Cardiac septum (tissue), 1 donor: ENCODE measurements at places on chromosomes 13 and 19. TPM values are rescaled to one million over a fixed set of nuclear protein-coding genes. Genes with fewer than 3 reads are reported as not detected.

DNA sequence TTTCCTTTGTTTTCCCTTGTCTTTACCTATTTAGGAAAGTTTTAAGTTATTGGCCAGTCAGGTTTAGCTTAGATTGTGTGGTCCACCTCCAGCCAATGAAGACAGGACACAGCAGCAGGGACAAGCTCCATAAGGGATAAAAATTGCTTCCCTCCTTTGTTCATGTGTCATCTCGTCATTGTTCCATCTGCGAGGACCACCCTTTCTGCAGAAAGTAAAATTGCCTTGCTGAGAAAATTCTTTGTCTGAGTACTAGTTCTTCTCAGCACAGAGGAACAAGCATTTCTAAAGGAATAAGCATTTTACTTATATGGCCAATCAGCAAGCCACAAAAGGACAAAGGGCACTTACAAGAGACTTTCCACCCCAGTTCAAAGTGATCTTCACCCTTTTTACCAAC is 11.4 kb downstream of the ZNF560 start:
- DNase-seq, result no peak

- no peak for DNase-seq
Observed at GRCh38 chr13:98172590-98173422, 4.3 kb downstream of the RNF113B start.

DNA sequence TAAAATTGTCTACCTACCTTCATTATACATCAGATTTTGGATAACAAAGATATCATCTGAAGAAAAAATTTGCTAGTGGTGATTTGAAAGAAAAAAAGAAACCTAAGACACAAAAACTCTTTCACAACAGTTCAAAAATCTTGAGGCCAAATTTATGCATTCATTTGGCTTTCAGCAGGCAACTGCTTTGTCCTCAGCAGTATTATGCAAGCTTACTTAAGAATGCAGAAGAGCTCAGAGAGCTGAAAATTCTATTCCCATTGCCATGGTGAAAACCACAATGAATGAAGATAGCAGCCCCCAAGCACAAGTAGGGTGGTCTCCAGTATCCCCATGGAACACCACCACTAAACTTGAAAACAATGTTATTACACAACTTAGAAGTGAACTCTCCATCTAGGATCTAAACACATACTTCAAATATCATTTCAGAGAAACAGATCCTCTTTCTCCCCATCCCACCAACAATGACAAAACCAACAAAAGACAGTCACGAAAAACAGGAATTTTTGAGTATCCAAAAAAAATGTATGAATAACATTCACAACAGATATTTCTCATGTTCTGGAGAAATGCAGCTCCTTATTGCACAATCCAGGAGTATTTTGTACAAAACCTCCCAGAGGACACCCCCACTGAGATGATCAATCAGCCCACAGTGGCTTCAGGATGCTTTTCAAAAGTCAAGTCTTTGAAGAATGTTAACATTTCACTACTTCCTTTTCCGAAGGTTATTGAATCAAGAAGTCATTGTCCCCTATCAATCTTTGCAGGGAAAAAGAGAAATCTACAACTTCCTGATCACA is 192.7 kb downstream of the LHFPL6 start:
- no peak for DNase-seq

GRCh38 chr13:48266701-48267639 is 34.0 kb downstream of the ITM2B start:
- no peak for DNase-seq

GRCh38 chr13:24075137-24075975 is 85.2 kb upstream of the SPATA13 start:
- DNase-seq, result no peak

DNA sequence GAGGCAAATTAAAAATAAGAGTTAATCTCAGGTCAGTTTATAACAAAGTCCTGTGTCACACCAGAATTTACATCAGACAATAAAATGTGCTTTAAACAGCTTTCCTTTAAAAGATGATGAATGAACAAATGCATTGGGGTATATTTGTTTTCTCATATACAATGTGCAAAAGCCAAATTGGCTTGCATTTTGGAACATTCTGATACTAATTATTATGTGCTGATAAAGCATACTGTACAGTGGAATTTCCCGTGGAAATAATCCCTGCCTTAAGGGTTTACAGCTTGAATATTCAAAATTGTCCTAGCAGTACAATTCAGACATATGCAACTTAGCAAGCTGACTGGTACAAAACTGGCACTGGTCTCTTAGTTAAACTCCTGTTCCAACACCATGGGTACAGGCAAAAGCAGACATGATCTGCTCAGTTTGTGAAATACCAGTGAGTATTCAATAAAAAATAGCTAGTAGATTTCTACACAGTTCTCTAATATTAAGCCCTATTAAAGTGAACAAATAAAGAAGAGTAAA is 373.4 kb downstream of the SLITRK1 start:
- DNase-seq, result no peak

DNA sequence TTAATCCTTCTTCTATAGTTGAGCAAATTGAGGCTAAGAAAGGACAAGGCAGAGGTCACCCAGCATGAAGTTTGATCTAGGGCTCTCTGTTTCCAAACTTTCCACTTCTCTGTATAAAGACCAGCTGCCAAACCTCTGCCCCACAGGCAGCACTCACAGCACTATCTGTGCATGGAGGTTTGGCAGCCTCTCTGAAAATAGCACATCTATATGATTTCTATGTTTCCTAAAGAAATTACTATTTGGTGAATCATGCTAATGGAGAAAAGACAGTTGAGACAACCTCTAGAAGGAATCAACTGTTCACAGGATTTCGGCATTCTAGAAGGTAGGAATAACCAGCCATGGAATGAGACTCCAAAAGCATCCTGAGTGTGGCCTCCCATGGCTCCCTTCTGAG is 554.5 kb downstream of the IRS2 start:
- DNase-seq, result no peak

DNA sequence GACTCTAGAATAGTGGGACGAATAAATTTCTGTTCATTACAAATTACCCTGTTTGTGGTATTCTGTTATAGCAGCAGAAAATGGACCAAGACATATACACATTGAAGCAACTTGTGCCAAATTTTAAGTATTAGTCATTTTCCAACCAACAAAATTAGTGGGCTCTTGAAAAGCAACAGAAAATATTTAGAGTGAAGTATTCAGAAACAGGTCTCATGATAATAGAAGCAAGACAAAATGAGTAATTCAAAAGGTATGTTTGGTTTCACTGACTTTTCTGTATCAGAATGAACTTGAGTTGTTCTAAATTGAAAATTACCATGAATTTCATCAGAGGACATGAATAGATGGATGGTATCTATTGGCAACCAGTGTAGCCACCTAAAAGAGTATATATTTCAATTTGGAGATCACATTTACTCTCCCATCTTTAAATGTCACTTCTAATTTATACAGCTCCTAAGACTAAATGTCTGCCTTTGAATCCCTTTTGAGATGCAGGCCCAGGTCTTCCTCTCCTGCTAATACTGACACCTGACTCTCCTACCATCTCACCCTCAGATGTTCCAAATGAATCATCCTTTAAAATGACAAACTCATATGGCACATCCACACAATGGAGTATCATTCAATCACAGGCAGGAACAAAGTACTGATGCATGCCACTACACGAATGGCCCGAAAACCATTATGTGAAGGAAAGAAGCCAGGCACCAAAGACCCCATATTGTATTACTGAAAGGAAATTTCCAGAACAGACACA is 40.7 kb upstream of the DOCK9 start:
- no peak for DNase-seq

GRCh38 chr13:82772816-82773215 is 1109.5 kb downstream of the SLITRK1 start:
- no peak for DNase-seq

- no peak for DNase-seq
Observed at GRCh38 chr13:45592758-45593157, 22.8 kb downstream of the ERICH6B start.

- peak; percentile 38 for DNase-seq
Observed at GRCh38 chr19:16075430-16076153, 703 bp upstream of the TPM4 start.

DNA sequence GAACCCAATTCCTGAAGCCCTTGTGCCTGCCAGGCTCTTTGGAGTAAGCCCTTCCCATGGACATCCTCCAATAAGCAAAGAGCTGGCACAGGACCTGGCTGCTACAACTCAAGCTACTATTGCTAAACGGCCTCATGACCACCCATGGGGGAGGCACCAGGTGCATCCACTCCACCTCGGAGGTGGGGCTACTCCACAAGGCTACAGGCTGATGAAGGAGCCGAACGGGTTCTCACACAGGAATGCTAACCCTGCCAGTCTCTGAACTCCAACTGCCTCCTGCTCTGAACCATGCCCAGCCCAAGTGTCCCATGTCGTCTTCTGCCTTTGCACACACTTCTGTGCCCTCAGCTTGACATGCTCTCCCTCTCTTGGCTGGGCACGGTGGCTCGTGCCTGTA is 10.0 kb downstream of the SYMPK start:
- DNase-seq, result no peak

DNA sequence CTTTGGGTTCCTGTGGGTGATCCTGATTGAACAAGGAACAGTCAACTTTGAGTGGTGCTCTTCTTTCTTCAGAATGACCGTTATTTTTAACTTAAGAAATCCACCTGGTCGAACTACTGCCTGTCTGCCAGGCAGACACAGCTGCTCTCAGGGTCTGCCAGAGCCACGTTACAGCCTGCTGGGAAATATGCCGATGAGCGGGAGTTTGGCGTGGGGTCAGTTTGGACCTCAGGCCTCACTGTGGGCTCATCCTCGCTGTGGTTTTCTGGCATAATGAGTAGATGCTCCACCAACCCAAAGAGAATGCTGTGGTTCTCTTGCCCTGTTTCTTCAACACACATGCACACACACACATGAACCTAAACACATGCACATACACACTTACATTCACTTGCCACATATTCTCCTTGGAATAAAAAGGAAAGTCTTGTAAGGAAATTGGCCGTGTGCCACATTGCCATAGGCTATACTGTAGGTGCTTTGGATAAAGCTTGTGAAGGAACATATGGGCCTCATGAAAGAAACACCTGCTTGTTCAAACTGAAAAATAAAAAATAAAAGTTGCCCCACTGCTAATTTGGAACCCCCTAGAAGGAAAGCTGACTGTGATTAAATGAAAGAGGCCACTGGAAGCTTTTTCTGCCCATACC is 598.7 kb upstream of the KLF12 start:
- no peak for DNase-seq

DNA sequence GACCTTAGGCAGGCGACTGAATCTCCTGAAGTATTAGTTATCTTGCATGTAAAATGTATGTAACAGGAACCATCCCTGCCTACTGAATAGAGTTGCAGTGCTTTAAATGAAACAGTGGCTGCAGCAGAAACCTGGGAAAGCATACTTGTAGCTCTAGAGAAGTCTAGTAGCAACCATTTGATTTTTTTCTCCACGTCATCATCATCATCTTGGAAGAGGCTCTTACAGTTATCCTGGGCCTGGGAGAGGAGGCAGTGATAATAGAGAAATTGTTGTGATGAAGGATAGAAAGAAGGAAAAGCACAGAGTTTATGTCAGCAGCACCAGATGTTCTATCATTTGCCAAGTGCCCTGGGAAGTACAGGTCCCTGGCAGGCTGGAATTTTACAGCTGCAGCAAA is 377.6 kb downstream of the ITGBL1 start:
- no peak for DNase-seq

GRCh38 chr19:17376935-17377600 is at the start of gene PLVAP:
Gene PLVAP, minus strand, starts transcription at chr19:17377342. Its CDS starts 54 bp downstream, at chr19:17377288.
- no peak for DNase-seq

- DNase-seq, result no peak
Observed at GRCh38 chr13:35987572-35988513, 143.3 kb downstream of the DCLK1 start.

GRCh38 chr13:97390941-97391600 is 42.9 kb upstream of the RAP2A start:
- no peak for DNase-seq

DNA sequence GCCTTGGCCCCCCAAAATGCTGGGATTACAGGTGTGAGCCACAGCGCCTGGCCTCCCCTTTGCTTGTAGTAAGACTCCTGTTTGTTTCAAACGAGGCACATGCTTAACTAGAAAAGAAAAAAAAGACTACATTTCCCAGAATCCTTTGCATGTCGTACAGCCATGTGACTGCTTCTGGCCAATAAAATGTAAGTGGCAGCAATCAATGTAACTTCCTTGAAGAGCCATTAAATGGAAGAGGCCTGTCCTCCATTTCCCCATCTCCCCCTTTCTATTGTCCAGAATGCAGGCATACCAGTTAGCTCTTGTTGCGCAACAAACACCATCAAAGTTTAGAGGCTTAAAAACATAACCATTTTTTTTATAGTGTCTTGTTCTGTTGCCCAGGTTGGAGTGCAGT is 10.4 kb upstream of the GPR32 start:
- no peak for DNase-seq

DNA sequence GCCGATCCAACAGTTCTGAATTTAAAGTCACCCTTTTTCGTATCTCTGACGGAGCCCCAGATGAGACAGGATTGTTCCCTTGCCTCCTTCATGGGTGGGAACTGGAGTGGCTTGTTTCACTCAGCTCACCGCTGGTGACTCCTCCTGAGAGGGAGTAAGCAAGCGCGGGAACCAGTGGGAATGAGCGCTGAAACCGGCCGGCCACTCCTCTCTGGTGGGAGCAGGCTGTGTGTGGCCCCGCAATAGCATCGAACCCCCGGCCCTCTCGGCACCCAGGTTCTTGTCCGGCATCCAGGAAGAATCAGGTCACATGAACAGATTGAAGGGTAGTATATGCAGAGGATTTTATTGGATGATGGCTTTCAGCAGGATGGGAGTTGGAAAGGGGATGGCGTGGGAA is 1211.6 kb upstream of the PCDH20 start:
- no peak for DNase-seq

- peak; percentile 86 for DNase-seq
Observed at GRCh38 chr19:1512671-1513498, at the start of gene ADAMTSL5. Gene ADAMTSL5, minus strand, starts transcription at chr19:1513019. Its CDS starts 2,076 bp downstream, at chr19:1510943.

GRCh38 chr13:24713022-24713421 is 32.8 kb downstream of the ATP12A start:
- DNase-seq, result no peak

GRCh38 chr19:32053376-32053775 is 292.0 kb upstream of the ZNF507 start:
- no peak for DNase-seq

Gene GFY
- total RNA-seq, result not detected

Gene UQCRFS1
- total RNA-seq, result 112 TPM

Gene CEACAM6
- 0.16 TPM for total RNA-seq

Gene KLHL1
- total RNA-seq, result not detected

Gene ERICH4
- not detected for total RNA-seq

Gene ERICH6B
- total RNA-seq, result not detected

Gene EHD2
- total RNA-seq, result 42.6 TPM

Gene ZNF491
- total RNA-seq, result 1.8 TPM

Gene POLR1D
- 80.6 TPM for total RNA-seq

Gene LGALS7B
- not detected for total RNA-seq

Gene PSG7
- total RNA-seq, result not detected

Gene LAIR1
- 5.1 TPM for total RNA-seq

Gene PRR20E
- not detected for total RNA-seq

Gene IGFL1
- total RNA-seq, result not detected

Gene ETHE1
- total RNA-seq, result 12.2 TPM

Gene MPND
- total RNA-seq, result 14.9 TPM

Gene HIF3A
- 49.2 TPM for total RNA-seq

Gene CYP2S1
- 0.48 TPM for total RNA-seq
